ENCODE measurements at places on chromosomes 1 and 21.

DNA sequence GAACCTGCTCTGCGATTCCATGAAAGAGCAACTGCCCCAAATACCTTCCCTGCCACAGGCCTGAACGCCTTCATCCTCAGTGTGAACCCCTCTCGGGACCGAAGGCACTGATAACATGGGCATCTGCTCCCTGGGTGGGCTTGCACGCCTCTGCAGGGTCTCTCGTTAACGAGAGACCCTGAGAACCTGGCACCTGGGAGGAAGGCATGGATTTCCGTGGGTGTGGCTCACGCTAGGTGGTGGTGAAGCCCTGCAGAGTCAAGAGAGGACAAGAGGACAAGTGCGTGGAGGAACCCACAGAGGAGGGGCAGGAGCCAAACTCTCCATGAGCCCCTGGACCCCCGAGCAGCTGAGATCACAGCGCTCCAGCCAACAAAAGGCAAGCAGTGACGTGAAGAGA lies 26.8 kb upstream of the COL6A2 start:
- peak; percentile 29 for DNase-seq

GRCh38 chr1:8684590-8684989 lies 132.8 kb downstream of the RERE start:
- no peak for DNase-seq

DNA sequence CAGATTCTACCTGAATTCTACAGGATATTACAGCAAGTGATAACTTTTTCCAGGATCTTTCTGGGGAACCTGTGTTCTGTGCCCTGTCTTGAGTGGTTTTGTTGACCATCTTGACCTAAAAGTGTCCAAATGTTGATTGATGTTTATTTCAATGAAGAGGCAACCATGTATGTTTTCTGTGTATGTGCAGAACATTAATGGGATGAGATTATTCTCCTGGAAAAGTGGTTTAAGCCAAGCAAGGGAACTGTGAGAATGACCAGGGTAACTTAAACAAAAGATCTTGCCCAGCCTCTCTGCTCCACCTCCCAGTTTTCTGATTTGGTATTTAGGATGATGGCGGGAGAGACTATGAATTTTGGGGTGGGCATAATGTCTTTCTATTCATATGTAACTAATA lies 1.0 kb upstream of the SAMD13 start:
- no peak for DNase-seq

GRCh38 chr1:17662296-17662695 lies 92.8 kb upstream of the ACTL8 start:
- DNase-seq = no peak

DNA sequence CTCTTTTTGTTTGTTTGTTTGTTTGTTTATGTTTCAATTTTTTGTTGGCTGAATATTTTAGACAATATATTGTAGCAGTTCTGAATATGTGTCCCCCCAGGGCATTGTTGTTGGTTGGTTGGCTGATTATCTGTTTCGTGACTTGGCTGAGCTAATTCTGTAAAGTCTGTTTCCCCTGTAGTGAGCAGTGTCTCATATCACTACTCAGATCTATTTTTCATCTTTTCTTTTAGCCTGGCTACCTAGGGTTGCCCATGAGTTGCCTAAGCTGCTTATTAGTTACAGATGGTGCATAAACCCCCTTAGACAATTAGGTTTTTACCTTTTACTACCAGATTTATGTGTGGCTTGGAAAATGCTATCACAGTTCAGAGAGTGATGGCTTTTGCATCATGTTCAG lies 32.3 kb downstream of the CFAP57 start:
- DNase-seq = no peak

DNA sequence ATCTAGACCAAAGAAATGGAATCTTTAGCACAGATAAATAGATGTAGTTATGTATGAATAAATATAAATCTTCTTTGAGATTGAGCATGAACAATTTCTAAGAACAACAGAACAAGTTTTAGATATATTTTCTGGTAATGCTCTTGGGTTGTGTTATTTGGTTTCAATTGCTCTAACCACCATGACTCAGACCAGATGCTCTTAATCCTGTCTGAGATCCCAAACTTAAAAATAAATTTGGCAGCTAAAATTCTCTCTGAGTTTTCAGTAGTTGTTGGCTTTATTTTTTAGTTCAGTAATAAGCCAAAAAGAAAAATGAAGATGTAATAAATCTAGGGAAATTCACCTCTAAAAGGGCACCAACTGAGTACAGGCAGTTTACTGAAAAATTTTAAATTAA lies 1693.4 kb downstream of the NCAM2 start:
- DNase-seq = no peak

DNA sequence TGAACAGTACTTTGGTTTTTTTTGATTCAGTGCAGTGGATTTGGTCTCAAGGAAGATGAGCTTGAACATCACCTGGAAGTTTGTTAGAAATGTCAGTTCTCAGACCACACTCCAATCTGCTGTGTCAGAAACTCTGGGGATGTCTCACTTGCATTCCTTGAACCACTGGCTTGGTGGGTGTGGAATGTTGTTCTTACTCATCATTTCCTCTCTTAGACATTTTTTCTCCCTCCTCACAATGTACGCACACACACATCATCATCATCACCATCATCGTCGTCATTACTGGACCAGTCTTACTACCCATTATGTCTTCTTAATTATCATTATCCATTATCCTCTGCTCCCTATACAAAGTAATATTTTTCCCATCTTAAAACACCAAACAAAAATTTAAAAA lies 91.9 kb upstream of the KCNK2 start:
- DNase-seq = no peak

GRCh38 chr1:116559304-116559761 lies 11.5 kb downstream of the CD58 start:
- no peak for DNase-seq

DNA sequence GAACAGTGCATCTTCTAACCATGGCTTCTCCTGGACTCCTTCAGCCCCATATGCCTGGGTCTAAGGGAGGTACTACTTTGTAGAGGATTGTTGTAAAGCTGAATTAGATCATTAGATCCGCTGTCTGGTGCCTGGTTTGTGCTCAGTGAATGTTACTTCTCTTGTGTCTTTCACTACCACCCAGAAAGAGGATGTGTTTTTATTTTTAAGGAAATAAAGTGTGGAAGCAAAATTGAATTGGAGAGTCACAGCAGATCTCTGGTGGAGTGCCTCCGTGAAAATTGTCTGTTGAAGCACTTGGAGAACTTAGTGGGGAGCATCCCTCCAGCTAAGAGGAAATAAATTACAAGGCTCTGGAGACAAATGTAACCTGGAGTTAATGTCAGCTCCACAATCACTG lies 101.8 kb upstream of the ARTN start:
- DNase-seq = no peak

DNA sequence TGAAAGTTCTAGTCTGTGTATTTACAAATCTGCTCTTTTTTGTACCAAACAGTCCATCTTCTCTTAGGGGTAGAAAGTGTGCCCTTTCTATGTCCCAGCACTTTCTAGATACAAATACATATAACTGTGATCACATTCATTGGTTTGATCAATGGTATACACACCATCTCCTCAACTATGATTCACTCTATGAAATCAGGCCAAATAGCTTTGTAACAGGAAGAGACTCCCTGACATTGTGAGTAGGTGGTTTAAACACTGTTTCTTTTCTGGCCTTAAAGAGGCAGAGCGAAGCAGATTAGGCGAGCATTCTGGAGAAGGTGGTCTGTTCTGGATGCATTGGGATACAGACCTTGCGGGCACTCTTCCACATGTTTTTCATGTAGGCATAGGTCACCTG lies 39.3 kb upstream of the EXOSC10 start:
- DNase-seq = no peak

DNA sequence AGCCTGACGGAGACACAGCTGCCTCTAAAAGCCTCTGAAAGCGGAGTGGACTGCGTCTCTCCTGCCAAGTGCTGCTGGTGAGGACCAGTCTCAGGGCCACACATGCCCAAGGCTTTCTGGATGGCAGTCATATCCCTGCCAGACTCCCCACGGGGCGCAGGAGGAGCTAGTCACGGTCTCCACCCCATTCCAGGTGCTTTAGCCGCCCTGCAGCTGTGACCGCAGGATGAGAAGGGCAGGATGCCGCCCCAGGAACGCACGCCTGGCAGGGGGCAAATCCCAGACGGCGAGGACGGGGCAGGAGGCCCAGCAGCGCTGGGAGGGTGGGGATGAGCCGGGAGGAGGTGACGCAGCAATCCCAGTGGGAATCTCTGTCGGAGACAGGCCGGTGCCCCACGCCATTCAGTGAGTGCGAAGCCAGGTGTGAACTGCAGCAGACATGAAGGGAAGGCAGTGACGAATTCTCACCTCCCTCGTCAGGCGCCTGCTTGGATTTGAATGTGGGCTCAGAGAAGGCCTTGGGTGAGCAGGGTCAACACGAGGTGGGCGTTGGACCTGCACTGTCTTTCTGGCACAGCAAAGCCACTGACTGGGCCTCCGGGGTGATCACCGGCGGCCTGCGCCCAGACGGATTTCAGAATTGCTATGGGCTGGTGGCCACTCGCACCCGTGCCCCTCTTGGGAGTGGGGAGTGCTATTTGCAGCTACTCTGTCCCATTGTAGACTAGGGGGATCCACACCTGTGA lies 38.5 kb upstream of the SLC19A1 start:
- peak; percentile 58 for DNase-seq

GRCh38 chr1:89641781-89642180 lies 8.9 kb downstream of the LRRC8C start:
- DNase-seq = no peak

GRCh38 chr1:200279810-200280411 lies 129.9 kb downstream of the ZNF281 start:
- no peak for DNase-seq

DNA sequence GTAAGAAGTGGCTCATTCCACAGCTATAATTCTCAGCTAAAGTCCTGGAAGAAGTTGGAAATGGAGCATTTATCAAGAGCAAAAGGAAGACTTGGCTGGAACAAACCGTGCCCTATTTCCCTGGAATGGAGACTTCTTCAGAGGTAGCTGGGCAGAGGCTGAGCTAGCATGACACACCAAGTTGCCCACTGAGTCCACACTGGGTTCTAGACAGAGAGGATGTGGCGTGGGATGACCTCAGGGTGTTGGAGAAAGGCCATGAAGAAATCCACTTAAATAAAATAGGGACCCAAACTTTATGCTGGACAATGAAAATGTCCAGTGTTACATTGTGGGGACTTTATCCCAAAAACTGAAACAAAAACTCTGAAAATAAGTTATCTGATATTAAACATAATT lies 116.2 kb downstream of the KCNJ6 start:
- no peak for DNase-seq

- no peak for DNase-seq
Measured at GRCh38 chr1:62304515-62304914, 14.7 kb downstream of the KANK4 start.

GRCh38 chr21:42042651-42043050 lies 28.5 kb upstream of the UMODL1 start:
- DNase-seq = no peak

DNA sequence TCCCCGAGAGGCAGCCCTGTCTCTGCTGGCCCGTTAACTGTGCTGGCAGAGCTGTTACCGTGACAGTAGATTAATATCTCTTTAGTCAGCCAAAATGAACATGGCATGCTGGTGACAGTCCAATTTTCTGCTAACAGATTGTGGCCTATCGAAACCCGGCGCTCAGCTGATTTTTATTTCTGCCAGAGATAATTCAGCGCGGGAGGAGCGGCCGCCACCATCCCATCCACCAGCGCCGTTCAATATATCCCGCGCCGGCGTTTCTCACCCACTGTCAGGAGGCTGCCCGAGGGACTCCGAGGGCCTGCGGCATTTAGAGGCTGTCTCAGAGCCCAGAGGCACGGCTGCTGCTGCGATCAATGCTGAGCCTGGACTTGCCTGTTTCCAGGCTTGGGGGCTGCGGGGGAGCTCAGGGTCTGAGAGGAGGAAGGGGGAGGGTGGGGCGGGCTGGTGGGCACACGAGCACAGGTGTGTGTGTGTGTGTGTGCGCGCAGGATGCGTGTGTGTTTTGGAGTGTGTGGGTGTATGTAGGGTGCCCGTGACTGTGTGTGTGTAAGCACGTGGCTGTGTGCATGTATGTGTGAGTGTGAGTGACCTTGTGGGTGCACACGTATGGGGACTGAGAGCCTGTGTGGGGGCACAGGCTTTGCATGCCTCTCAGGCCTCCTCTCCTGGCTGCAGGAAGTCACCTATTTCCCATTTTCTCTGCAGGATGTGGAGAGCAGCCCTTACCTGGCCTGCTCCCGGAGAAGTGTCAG lies 109.7 kb upstream of the ACTRT2 start:
- no peak for DNase-seq

DNA sequence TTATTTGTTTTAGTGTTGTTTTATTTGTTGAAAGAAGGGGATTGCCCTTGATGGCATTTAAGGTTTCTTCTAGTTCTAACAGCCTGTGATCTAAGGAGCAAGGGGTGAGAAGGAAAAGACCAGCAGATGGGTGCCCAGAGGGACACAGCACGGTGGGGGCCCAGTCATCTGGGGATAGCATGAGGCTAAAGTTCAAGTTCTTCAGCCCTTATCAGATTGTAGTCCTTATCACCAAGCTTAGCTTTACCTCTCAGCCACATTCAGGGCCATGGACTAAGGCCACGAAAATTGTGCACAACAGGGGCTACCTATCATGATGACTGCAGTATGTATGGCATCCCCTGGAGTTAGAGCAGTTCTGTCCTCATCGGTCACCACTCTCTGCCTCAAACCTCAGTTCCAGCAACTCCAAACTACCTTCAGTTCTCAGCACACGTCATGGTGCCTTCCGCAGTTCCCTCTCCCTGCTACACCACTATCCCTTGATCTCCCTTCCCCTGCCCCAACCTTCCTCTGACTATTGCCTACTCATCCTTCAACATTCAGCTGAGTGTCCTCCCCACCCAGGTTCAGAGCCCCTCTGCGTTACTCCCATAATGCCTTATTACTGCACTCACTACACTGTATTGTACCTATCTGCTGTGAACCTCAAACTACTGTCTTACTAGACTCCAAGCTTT lies 36.4 kb downstream of the ATF3 start:
- no peak for DNase-seq

GRCh38 chr1:61808968-61809367 lies 66.7 kb downstream of the PATJ start:
- DNase-seq = no peak

DNA sequence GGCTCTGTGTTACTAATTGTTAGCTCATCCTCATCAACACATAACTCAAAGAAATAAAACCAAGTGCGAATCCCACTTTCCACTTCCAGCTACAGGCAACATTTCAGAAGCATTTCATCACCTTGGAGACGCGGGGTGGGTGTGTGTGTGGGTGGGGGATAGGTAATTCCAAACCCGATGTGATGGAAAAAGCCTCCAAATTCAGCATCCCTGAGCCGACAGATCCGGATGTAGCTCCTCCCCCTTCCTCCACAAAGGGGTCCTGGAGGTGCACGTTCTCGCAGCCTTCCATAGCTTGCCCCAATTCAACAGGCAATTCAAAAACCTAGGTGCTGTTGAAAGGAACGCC lies 486 bp downstream of the HSPA13 start:
- no peak for DNase-seq

DNA sequence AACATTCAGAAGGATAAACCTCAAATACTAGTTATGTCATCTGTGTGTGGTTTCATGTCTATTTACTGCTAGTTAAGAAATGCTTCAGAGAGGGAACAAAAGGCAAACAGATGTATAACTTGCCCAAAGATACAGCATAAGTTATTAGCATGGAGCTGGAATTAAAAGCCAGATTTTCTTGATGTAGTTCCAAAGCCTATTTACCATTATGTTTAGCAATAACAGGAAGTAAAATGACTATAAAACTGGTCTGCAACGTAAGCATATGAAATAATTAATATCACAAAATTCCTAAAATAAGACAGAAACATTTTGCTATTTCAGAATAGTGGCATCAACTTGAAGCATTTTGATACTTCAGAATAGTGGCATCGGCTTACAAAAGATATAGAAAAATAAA lies 1232.8 kb downstream of the NCAM2 start:
- DNase-seq = no peak

Data from coronary artery (tissue), 2 donors.